Colonic mucosa (tissue), 4 donors: ENCODE measurements at places on chromosomes 6 and 20. TPM values are rescaled to one million over a fixed set of nuclear protein-coding genes. Genes with fewer than 3 reads are reported as not detected.

- H3K36me3 ChIP-seq = no peaks in the 10 kb centered on the region
- no peak for DNase-seq
Measured at GRCh38 chr20:23082846-23083552, 3.1 kb downstream of the CD93 start.

DNA sequence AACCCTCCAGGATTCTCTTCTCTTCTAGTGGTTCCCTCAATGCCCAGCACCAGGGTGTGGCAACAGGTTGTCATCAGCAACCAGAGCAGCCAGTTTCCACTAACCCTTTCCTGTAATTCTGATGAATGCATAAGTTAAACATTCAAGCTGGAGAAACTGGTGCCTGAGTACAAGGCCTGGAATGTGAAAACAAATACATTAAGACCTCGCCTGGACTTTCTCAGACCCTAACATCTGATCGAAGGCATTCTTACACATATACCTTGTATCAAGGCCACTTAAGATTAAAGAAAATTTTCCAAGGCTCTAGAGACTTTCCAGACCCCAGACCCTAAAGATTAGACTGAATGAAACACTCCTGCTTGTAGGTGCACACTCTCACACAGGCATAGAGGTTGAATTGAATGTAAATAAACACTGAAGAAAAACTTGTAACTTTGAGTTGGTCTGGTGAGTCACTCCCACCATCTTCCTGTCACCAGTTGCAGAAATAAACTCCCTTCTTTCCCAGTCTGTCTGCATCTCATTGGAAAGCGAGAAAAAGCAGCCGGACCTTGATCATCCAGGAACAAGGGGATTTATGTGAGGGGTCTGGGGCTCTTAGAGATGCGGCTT, 9.0 kb downstream of the LRP11 start:
- H3K4me1 ChIP-seq = peaks cover 25% of the 10 kb centered on the region
- no peaks in the 10 kb centered on the region for H3K27me3 ChIP-seq
- no peaks in the 10 kb centered on the region for H3K36me3 ChIP-seq
- peak; percentile 59 for DNase-seq
- no peak overlapping the region for H3K4me3 ChIP-seq
- H3K27ac ChIP-seq = peak overlapping the region; percentile 18

GRCh38 chr6:77548190-77548589, 84.9 kb upstream of the HTR1B start:
- H3K27me3 ChIP-seq = no peaks in the 10 kb centered on the region
- no peak overlapping the region for H3K27ac ChIP-seq
- H3K4me1 ChIP-seq = no peaks in the 10 kb centered on the region
- H3K36me3 ChIP-seq = no peaks in the 10 kb centered on the region
- no peak overlapping the region for H3K4me3 ChIP-seq
- DNase-seq = no peak

- no peaks in the 10 kb centered on the region for H3K36me3 ChIP-seq
- no peak overlapping the region for H3K27ac ChIP-seq
- no peak for DNase-seq
- H3K4me3 ChIP-seq = no peak overlapping the region
Measured at GRCh38 chr6:88663801-88664200, 299.6 kb downstream of the RNGTT start.

DNA sequence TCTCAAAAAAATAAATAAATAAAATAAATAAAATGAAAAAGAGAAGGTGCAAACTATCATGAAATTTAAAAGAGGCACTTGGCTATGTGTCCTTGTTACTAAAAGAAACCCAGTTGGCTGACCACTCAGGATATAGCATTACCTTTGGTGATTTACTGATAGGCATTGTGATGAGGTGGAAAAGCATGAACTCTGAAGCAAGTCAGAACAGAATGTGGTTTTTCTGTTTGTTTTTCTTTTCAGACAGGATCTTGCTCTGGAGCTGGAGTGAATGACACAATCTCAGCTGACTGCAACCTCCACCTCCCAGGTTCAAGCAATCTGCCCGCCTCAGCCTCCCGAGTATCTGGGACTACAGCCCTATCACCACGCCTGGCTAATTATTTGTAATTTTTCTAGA, 31.9 kb downstream of the ZNF184 start:
- H3K4me3 ChIP-seq = no peak overlapping the region
- H3K4me1 ChIP-seq = no peaks in the 10 kb centered on the region
- H3K27ac ChIP-seq = no peak overlapping the region
- H3K27me3 ChIP-seq = no peaks in the 10 kb centered on the region
- no peaks in the 10 kb centered on the region for H3K36me3 ChIP-seq

GRCh38 chr20:5890773-5891441, 59.4 kb downstream of the TRMT6 start:
- H3K36me3 ChIP-seq = no peaks in the 10 kb centered on the region
- DNase-seq = no peak
- no peak overlapping the region for H3K4me3 ChIP-seq
- H3K27ac ChIP-seq = no peak overlapping the region

GRCh38 chr6:166786704-166787293, 159.7 kb upstream of the RPS6KA2 start:
- no peaks in the 10 kb centered on the region for H3K27me3 ChIP-seq
- no peak overlapping the region for H3K27ac ChIP-seq
- DNase-seq = peak; percentile 27
- H3K36me3 ChIP-seq = no peaks in the 10 kb centered on the region

DNA sequence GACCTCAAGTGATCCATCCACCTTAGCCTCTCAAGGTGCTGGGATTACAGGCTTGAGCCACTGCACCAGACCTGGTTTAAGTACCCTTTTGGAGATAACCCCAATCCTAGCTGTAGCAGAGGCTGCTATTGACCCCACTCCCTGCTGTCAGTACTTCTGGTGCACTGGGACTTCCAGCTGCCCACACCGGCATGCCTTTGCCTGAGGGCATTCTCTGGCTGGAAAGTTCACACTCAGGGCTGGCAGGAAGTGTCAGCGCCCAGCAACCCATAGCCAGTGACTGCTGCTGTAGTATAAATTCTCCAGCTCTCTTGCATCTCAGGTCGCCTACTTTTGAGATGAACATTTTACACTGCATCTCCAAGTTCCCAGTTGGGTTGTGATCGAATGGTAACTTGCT, 75.3 kb downstream of the UTRN start:
- no peak overlapping the region for H3K4me3 ChIP-seq
- H3K27ac ChIP-seq = no peak overlapping the region
- H3K36me3 ChIP-seq = no peaks in the 10 kb centered on the region
- no peaks in the 10 kb centered on the region for H3K27me3 ChIP-seq

The ZBP1 gene
- 3.4 TPM for total RNA-seq

DNA sequence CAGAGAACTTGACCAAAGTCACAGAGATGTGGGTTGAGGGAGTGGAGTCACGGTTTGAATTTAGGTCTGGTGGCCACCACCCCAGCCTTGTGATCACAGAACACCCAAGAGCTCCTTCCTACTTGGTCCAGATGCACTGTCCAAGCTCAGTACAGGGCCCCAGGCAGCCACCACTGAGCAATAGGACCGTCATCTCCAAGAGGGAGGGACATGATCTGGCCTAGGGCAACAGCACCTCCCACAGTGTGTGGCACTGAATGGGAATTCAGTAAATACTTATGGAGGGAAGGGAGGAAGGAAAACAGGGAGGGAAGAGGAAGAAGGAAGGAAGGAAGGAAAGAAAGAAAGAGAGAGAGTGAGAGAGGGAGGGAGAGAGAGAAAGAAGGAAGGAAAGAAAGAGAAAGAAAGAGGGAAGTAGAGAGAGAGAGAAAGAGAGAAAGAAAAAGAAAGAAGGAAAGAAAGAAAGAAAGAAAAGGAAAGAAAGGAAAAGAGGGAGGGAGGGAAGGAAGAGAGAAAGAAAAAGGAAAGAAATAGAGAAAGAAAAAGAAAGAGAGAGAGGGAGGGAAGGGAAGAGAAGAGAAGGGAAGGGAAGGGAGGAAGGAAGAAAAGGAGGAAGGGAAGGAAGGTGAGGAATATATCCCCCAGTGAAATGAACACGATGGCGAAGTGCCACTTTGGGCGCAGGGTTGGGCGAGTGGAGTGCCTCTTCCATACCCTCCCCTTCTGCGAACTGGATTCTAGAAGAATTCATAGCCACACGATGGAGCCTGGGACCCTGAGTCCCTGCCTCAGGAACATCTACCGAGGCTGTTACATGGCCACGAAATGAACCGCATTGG, 243.7 kb downstream of the TFAP2C start:
- no peak for DNase-seq
- no peaks in the 10 kb centered on the region for H3K36me3 ChIP-seq
- H3K27me3 ChIP-seq = no peaks in the 10 kb centered on the region
- no peak overlapping the region for H3K4me3 ChIP-seq

DNA sequence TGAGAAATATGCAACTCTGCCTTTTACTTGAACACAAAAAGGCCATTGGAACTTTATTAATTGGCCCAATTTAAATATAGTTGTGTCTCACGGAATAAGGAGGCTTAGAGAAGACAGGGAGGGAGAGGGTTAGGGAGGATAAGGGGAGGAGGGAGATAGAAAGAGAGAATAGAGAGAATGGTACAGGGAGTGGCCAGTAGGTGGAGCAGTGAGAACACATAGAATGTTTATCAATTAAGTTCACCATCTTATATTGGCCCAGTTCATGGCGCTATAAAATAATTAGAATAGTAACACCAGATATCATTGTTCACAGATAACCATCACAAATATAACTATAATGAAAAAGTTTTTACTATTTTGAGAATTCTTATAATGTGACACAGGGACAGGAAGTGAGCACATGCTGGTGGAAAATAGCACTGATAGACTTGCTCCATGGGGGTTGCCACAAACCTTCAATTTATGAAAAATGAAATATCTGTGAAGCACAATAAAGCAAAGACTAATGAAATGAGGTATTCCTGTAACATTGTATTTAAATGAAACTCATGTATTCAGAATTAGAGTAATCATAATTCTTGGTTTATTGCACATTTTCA, 374.1 kb upstream of the MANEA start:
- DNase-seq = no peak
- H3K4me1 ChIP-seq = no peaks in the 10 kb centered on the region
- H3K27me3 ChIP-seq = no peaks in the 10 kb centered on the region
